ENCODE measurements at places on chromosomes 3 and 15.

DNA sequence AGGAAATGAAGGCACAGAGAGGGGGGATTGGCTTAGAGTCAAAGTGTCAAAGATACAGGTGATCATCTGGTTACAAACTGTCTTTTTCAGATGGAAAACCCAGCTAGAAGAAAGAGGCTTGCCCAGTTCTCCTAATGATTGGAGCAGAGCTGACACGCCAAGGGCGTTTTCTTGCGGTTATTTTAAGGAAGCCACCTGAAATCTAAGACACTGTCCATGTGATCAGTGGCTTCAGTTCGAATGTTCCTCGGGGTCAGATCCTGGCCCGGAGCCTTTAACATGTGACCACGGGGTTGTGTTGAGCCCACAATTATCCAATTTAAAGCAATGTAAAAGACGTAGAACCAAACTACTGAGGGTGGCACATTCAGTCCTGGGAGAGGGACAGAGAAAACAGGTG, 19.5 kb downstream of the FAM43A start:
- DNase-seq, result no peak

GRCh38 chr15:49731187-49732099, 110.6 kb downstream of the DTWD1 start:
- no peak for DNase-seq

- DNase-seq, result no peak
These were observed 3.2 kb upstream of the SLC4A7 start for GRCh38 chr3:27487383-27487782.

DNA sequence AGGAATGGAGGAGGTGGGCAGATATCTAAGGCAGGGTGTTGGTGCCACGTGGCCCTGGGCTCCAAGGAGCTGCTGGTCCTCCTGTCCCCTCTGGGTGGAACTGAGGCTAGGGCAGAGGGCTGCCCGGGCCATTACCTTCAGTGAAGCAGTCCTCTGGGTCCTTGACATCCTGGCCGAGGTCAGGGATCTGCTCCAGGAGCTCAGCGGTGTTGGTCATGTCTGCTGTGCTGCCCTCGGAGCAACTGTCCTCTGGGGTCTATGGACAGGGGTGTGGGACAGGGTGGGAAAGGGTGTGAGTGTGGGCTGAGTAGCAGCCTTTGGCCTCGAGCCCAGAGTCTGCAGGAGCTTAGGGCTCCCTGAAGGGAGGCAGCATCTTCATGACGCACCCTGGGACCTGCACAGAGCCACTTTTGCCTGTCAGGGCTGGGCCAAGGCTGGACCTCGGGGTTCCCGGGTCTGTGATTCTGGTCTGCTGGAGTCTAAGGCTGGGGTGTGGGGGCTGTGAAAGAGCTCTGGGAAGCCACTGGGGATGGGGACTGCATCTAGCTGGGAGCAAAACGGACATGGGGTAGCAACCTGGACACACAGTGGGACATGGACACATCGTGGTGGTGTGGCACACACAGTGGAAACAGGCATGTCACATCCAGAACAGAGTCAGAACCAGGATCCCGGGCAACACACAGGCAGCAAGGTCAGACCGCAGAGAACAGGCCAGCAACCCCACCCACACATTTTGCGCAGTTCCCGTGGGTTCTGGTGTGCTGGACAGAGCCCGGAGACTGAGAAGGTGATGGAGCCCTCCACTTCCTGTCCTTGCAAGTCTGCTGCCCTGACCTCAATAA, 72.7 kb downstream of the SCN5A start:
- DNase-seq, result no peak

DNA sequence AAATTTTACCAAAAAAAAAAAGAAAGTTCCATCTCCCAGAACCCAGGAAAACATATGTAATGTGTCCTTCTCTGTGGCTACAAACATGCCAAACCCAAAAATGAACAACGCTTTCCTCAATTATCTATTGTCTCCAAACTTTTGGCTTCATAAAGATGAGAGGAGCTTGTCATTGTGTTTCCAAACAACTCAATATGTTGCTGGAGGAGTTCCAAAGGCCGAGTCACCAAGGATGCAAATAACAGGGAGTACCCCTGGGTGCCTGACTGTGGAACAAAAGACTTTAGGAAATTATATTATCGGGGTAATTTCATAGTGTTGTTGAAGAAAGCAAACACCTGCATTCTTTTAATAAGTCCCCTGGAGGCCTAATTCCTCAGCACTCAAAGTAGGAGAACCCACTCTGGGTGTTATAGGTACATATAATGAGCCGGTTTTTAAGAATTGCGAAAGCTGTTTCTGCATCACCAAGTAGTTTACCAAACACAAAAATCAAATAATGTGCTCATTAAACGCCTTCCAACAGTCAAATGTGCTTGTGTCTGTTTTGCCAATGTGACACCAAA, 206.3 kb upstream of the PRICKLE2 start:
- no peak for DNase-seq

DNA sequence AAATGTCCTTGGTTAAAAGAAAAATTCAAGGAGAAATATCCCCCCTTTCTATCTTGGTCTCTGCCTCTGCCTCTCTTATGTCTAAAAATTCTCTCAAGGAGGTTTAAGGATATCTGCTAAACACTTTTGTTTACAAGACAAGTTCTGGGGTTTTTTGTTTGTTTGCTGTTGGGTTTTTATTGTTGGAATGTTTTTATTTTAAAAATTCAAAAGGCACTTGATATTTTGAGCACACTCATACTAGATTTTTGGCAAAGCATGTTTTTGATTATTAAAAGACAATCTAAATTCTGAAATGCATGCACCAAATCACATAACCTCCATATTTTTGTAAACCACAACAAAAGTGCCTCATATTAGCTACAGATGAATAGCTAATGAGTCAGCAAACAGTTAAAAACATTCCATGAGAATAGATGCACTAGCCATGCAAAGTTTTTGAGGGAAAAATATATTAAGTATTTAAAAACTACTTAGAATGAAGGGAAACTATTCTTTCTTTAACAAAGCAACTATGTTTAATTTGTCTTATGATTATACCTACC, 84.6 kb downstream of the ZBTB20 start:
- no peak for DNase-seq

DNA sequence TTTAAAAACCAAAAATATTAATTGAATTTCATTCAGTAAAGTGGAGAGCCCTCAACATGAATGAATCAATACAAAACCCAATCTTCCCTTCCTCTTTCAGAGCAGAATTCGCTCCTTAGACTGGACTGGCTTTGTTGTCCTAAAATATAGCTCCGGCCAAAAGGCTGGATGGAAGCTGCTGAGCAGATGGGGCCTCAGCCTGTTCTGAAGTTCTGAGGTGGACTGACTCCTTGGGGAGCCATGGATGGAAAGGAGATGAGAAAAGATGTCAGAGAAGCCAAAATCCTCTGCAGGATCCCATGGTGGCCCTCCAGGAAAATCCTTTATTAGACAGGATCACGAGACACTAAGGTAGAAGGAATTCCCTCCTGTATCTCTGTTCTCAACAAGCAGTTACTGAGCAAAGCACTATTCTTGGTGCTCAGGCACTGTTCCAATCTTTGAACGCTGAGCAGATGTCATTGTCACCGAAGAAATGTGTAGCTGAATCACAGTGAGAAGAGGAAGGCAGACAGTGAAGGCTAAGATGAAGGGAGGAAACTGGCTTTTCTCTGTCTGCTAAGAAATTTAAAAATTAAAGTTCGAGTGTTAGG, 122.0 kb downstream of the SEMA6D start:
- DNase-seq, result no peak

- DNase-seq, result no peak
These were observed 14.2 kb downstream of the TMEM44 start for GRCh38 chr3:194618858-194619608.

- no peak for DNase-seq
These were observed 54.9 kb downstream of the OCA2 start for GRCh38 chr15:28044121-28044672.

DNA sequence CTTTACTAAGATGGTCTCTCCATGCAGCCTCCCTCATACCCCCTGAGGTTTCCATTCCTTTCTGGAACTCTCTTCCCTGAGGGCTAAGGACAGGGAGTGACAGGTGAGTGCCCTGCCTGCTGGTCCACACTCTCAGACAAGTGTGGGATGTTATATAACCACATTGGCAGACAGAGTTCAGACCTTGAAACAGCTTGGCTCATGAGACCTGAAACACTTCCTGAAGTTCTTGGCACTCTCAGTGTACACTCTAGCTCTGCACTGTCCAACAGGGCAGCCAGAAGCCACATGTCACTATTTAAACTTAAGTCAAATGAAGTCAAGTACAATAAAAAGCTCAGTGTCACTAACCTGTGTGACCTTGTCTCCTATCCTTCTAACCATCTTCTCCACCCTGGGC, 188.5 kb downstream of the ZNF621 start:
- no peak for DNase-seq

DNA sequence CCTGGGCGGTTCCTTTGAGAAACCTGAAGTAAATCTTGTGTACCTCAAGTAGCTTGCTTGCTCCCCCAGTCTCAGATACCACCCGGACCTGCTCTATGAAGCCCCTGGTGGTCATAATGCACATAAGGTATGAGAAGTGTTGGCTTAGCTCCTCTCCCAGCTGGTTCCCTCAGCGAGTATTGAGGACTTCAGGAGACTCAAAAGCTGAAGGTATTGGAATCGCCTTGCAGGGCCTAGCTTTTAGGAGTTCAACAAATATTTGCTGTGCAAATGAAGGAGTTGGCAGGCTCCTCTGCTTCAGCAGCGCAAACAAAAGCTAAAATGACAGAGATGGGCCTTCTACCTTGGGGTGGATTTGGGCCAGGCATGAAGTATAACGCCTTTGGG, 1.7 kb downstream of the CMTM8 start:
- DNase-seq, result peak; percentile 52

GRCh38 chr15:69017978-69018377, 3.5 kb downstream of the NOX5 start:
- DNase-seq, result no peak

GRCh38 chr3:4475804-4476203, 8.7 kb upstream of the SUMF1 start:
- DNase-seq, result no peak

- DNase-seq, result no peak
These were observed 453.4 kb downstream of the OCA2 start for GRCh38 chr15:27645672-27646071.

GRCh38 chr3:40042752-40043443, 233.5 kb downstream of the MYRIP start:
- DNase-seq, result no peak

GRCh38 chr3:161096771-161097367, 8.3 kb downstream of the B3GALNT1 start:
- DNase-seq, result peak; percentile 21

GRCh38 chr3:120646771-120647432, 35.1 kb downstream of the HGD start:
- no peak for DNase-seq

- no peak for DNase-seq
These were observed 4.2 kb downstream of the SORD start for GRCh38 chr15:45027220-45027619.

DNA sequence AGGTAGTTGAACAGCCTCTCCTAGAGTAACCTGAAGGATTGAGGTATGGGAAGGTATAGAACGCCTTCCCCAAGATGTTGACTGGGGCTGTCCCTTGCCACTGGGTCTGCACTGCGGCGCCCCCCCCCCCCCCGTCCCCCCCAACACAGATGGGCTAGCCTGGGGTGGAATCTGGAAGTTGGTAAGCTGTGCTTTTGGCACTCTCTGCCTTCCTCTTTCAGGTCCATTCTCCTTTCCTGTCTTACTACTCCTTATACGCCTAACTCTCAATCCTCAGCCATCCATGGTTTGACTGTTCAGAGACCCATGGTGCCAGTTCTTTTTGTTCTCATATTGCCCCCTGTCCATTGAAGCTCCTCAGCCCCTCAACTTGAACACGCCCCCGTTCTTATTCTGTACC, 42.8 kb downstream of the MAP2K1 start:
- no peak for DNase-seq

GRCh38 chr3:31247850-31248562, 284.7 kb upstream of the STT3B start:
- DNase-seq, result no peak

All from stimulated activated naive CD8-positive, alpha-beta T cell treated with anti-CD3 and anti-CD28 coated beads, Interleukin-15, amount 100 ng/mL, for 72 hours (primary cell).